ENCODE measurements at places on chromosomes 4 and X.

GRCh38 chr4:3257556-3258482 is 8.9 kb downstream of the MSANTD1 start:
- DNase-seq = no peak

- no peak for DNase-seq
Observed at GRCh38 chrX:12480956-12481355, 310.3 kb upstream of the PRPS2 start.

- no peak for DNase-seq
Observed at GRCh38 chrX:15985937-15986336, 131.3 kb upstream of the AP1S2 start.

GRCh38 chrX:125394449-125394848 is 74.8 kb downstream of the TEX13C start:
- DNase-seq = no peak

DNA sequence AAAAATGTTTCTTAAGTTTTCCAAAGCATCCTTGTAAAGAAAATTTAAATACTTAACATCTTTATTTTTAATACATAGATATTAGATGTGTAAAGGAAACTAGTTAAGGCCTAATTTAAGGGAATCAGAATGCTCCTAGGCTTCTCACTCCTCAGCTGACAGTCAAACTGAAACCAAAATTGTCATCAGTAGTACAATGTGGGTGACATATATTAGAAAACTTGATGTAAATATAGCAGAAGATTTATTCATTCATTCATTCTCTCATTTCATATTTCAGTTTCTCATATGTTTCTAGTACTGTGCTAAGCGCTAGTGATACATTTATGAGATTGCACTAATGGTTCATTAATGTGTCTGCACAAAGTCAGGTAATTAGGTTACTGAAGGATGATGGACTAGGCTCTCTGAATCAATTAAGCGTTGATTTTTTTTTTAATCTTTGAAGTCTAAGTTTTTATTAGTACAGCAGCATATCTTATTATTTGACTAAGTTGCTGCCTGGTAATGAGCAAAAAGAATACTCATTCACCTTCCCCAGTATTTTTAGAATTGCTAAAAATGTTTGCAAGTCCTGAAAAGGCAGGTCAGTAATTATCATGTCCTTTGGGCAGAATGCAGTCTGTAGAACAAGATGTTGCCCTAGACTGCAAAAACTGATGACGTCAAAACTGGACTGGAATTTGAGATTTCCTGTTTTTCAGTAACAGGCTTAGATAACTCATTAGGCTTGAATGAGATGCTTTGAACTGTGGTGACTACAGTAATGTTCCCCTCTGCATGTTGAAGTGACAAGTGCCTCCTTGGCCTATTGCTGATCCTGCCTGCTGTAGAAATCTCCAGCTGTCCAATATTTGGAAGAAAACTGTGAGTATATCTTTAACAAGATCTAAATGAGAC is 128.7 kb downstream of the ARHGAP24 start:
- no peak for DNase-seq

DNA sequence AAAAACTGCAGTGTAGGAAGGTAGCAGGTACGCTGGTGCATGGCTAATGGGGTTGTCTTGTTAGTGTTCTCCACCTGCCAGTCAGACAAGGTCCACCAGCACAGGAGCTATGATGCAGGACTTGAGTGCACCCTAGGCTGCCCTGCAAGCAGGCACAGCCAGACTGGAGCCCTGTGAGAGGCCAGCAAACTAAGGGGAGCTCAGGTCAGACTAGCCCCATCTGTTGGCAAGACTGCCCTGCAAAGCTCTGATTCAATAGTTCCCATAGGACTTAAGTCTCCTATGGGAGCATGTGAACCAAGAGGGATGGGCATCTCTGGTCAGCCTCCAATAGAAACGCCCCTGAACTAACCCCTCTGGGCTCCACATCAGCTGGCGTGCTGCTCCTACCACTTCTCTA is 1307.3 kb downstream of the C4orf33 start:
- no peak for DNase-seq

DNA sequence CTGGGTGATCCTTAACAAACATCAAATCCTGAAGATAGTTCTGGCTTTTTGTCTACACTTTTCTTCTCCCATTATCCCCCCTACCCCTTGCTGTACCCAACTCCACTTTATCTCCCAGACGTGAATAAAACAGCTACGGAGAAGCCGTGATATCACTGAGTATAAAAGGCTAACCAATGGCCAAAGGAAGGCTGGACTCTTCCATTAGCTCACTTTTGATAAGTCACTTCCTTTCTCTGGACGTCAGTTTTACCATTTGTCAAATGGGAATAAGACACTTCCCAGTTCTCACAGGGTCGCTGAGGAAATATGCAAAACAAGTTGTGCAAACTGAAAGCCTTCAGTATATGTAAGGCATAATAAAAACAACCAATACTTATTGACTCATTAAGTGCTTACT is 38.6 kb upstream of the EDA2R start:
- no peak for DNase-seq

- no peak for DNase-seq
Observed at GRCh38 chr4:90127223-90127705, at the start of gene CCSER1. Gene CCSER1 (plus strand): TSS chr4:90127394.

DNA sequence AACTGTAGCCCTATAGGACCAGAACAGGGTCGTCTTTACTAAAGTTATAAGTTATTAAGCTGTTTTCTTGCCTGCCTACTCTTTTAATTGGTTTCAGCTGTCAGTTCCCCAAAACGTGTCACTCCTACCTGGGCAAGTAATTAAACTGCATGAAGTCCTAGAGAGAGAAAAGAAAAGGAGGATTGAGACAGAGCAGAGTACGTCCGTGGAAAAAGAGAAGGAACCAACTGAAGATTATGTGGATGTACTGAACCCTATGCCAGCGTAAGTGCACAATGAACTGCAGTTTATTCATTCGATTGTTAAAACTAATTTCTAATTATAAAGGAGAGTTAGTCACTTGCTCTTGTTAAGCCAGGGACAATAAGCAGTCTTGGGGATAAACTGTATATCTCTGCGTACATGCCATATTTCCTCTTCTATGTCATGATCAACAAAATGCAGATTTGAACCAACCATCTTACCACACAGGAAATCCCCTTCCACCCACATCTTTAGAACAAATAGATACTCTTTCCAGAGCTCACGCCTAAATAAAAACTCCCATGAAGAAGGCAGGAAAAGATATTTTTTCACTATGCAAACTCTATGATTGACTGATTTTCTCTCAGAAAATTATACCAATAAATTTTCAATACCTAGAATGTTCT is 22.8 kb downstream of the STAP1 start:
- no peak for DNase-seq

GRCh38 chr4:24364852-24365251 is 219.5 kb downstream of the DHX15 start:
- no peak for DNase-seq

- no peak for DNase-seq
Observed at GRCh38 chr4:84220990-84221389, 278.1 kb downstream of the NKX6-1 start.

DNA sequence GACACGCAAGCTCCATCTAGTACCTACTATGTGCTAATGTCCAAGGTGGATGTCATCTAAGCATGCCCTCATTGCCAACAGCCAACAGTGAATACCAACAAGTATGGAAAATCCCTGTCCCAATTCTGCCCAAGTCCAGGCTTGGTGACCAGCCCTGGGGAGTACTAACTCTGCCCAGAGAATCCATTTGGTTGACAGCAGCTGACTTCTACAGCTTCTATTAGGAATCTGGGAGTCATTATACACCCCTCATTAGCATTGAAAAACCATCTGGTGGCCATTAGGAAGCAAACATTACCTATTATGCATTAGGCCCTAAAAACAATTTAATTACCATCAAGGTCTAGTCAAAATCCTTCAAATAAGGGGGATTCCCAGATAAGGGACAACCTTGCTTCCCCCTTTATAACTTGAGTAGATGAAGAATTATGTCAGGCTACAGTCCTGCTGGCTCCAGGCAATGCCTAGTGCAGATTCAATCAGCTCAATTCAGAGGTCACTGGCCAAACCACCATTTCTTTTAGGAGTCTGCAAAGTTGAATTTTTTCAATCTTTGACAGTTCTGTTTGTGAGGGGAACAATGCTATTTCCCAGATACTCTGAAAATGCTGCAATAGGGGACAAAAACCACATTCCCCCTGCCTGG is 228.0 kb upstream of the LDB2 start:
- no peak for DNase-seq

- DNase-seq = no peak
Observed at GRCh38 chr4:116520886-116521285, 564.5 kb downstream of the TRAM1L1 start.

- DNase-seq = no peak
Observed at GRCh38 chr4:76611616-76612207, 176.7 kb downstream of the SHROOM3 start.

- no peak for DNase-seq
Observed at GRCh38 chr4:76947369-76947768, 2.2 kb upstream of the SEPTIN11 start.

- peak; percentile 10 for DNase-seq
Observed at GRCh38 chr4:26204249-26204825, 116.5 kb upstream of the RBPJ start.

- DNase-seq = no peak
Observed at GRCh38 chr4:38415682-38416081, 248.3 kb upstream of the KLF3 start.

- DNase-seq = no peak
Observed at GRCh38 chr4:89492581-89493071, 185.0 kb upstream of the GPRIN3 start.

DNA sequence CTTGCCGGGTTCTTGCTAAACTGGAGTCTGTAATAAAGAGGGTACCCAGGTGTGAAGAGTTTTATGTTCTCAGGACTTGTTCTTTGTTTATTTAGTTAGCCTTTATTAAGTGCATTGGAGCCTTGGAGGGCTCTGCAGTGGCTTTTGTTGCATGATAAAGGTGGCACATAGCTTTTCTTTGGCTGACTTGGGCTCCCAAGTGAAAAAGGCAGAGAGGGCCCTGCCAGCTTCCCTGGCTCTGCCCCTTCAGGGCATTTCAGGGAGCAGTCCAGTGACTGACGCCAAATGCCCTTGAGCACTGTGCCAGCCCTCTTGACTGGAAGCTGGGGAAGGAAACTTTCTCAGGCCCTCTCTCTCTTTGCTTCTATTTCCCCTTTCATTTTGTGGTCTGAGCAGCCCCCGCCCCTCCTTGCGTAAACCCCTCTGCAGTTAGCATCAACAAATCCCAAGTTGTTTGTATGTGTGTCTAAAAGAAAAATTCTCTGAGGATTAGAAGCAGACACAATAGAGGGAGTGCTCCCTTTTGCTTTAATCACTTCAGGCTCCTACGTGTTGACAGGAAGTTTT is 152.2 kb downstream of the NHS start:
- no peak for DNase-seq

GRCh38 chrX:14420841-14421240 is 108.5 kb upstream of the GLRA2 start:
- DNase-seq = no peak

- DNase-seq = no peak
Observed at GRCh38 chr4:119872371-119873016, 194.2 kb downstream of the MAD2L1 start.

- DNase-seq = no peak
Observed at GRCh38 chr4:89616382-89616781, 220.6 kb downstream of the SNCA start.

DNA sequence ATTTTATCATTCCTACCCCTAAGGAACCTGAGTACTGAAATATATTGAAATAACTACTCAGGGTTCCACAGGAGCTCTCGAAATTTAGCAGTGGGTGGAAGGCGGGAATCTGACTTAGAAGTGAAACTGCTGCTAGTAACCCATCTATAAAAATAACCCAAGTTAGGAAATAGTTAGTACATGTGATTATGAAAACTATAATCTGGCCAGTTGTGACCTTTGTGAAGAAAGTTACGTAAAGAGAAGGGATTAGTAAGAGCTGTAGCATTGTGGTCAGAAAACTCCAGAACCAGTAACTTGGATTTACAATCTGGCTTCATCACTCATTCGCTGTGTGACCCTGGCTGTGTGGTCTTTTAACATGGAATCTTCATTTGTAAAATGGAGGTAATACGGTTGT is 175.5 kb downstream of the RAPGEF2 start:
- no peak for DNase-seq

GRCh38 chr4:71050809-71051208 is 57.4 kb downstream of the DCK start:
- no peak for DNase-seq

DNA sequence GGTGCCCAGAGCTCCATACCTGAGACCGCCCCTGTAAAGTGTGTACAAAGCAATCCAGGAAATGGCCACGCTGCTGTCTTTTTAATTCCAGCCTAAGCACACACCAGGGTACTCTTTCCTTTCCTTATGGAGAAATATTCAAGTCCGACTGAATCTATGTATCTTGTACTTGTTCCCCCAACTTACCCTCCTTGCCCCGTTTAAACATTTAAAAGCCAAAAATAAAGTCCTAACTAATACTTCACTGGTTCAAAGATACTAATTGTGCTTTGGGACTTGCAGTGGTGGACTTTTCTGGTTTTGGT is 731 bp upstream of the AMMECR1 start:
- no peak for DNase-seq

GRCh38 chr4:5858020-5858769 is 34.7 kb downstream of the CRMP1 start:
- no peak for DNase-seq

DNA sequence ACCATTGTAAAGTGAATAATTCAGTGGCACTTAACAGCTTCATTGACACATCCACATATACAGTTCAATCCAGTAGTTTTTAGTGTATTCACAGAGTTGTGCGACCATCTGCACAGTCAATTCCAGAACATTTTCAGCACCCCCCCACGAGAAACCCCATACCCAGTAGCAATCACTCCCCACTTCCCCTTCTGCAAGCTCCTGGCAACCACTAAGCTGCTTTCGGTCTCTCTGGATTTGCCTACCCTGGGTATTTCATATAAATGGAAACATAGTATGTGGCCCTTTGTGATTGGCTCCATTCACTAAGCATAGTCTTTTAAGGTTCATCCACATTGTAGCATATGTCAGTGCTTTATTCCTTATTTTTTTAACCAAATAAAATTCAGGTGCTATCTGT is 10.0 kb downstream of the MSL3 start:
- no peak for DNase-seq

DNA sequence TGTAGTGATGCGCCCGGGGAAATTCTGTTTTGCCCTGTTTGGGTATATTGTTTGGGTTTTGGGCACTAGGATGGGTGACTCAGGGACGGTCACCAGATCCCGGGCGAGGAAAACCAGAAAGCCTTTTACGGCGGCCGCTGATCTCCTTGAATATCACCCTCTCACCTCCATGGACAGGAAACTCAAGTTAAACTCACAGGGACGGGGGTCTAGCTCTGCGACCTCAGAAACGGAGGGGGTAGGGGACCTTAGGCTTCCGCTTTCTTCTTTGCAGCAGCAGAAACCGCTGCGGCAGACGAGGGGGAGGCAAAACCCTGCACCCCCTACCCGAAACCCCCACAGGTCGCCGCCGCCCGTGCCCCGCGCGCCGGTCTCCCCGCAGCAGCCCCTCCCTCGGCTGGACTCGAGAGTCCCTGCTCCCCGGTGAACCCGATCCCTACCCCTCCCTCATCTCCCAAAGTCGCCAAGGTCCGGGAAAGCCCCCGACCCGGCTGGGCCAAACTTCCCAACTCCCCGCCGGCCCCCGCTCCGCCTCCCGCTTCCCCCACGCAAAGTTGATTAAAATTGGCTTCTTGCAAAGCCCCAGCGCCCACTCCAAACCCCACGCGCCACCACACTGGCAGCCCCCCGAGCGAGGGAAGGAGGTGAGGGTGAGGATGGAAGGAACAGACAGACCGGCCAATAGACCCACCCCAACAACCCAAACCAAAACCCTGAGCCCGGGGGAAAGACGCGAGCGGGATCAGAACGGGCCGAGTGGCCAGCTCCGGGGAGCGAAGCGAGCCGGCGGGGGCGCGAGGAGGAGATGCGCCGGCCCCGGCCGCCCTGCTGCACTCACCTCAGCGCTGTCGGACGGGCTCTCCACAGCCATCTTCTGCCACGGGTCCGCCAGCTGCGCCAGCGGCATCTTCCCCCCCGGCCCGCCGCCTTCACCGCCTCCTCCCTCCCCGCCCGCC is 705 bp downstream of the RPS6KA3 start:
- peak; percentile 15 for DNase-seq

All from T-cell (primary cell).